ENCODE measurements at places on chromosomes 2 and 18. TPM values are rescaled to one million over a fixed set of nuclear protein-coding genes. Genes with fewer than 3 reads are reported as not detected.

The GPD2 gene
- total RNA-seq = 20.5 TPM

DNA sequence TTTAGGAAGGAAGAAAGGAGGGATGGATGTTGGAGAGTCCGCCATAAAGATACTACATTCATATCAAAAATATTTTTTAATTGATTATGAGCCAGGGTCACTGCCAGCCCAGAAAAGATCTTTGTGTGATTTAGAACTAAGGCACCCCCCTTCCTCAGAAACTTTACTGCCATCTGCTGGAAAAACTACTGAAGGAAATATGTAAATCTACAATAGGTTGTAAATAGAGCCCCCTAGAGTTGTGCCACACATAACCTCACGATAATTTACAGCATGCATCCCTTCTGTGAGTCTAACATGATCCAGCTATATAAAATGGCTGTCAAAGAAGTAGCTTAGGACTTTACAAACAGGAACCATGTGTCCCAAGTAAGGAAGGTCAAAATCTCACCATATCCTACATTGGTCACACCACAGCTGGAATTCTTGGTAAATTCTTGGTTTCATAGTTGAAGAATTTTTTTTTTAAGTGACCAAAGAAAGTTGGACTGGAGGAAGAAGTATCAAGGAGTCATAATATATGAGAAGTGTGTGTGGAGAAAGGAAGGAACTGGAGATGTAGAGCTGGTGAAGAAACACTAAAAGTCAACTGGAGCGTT, 152.5 kb downstream of the CYP26B1 start:
- no peaks in the 10 kb centered on the region for H3K4me1 ChIP-seq
- no peak overlapping the region for H3K27ac ChIP-seq
- H3K27me3 ChIP-seq = peaks cover 2% of the 10 kb centered on the region
- H3K36me3 ChIP-seq = no peaks in the 10 kb centered on the region
- no peak overlapping the region for H3K4me3 ChIP-seq

DNA sequence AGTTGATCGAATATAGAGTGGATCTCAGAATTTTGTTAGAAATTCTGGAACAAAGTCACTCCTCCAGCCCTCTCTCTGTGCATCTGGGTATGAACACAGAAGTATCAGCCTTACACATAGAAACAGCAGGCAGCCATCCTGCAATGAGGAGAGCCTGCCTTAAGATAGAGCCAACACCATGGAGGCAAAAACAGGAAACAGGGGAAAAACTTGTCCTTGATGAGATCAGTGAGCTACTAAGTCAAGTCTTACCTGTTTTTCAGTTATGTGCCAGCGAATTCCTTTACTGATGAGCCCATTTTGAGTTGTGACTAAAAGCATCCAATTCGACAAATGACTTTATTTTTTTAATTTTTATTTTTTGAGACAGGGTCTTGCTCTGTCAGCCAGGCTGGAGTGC, 26.6 kb upstream of the MREG start:
- H3K27me3 ChIP-seq = no peaks in the 10 kb centered on the region
- no peak overlapping the region for H3K27ac ChIP-seq
- no peak overlapping the region for H3K4me3 ChIP-seq
- H3K36me3 ChIP-seq = peaks cover 38% of the 10 kb centered on the region
- peaks cover 2% of the 10 kb centered on the region for H3K4me1 ChIP-seq

GRCh38 chr2:27509326-27509725, 12.7 kb downstream of the GCKR start:
- H3K4me1 ChIP-seq = no peaks in the 10 kb centered on the region
- no peak for DNase-seq
- no peaks in the 10 kb centered on the region for H3K36me3 ChIP-seq
- no peak overlapping the region for H3K27ac ChIP-seq
- peaks cover 12% of the 10 kb centered on the region for H3K27me3 ChIP-seq

The COL3A1 gene
- total RNA-seq = not detected

DNA sequence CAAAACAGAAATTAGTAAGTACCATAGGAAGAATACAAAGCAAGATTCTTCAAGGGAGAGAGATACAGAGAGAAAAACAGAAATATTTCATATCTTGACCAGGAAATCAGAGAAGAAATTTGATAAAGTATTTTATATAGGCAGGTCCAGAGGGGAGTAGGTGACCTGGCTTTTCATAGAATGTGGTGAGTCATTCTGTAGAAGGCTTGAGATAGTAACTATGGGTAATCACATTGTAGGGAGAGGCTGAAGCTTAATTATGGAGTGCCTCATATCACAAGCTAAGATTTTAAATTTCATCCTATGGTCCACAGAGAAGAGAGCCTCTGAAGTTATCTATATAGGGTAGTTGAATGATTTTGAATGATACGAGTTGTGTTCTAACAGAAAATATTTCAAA, 195.0 kb upstream of the CYRIA start:
- no peak overlapping the region for H3K4me3 ChIP-seq
- DNase-seq = no peak
- no peaks in the 10 kb centered on the region for H3K4me1 ChIP-seq
- no peaks in the 10 kb centered on the region for H3K36me3 ChIP-seq
- H3K27ac ChIP-seq = no peak overlapping the region
- H3K27me3 ChIP-seq = no peaks in the 10 kb centered on the region

The C2orf78 gene
- not detected for total RNA-seq
